NCI-H1105 (cell line): ENCODE measurements at places on chromosomes 2 and 18.

- DNase-seq: no peak
Observed at GRCh38 chr2:202148515-202149154, 75.6 kb downstream of the KIAA2012 start.

DNA sequence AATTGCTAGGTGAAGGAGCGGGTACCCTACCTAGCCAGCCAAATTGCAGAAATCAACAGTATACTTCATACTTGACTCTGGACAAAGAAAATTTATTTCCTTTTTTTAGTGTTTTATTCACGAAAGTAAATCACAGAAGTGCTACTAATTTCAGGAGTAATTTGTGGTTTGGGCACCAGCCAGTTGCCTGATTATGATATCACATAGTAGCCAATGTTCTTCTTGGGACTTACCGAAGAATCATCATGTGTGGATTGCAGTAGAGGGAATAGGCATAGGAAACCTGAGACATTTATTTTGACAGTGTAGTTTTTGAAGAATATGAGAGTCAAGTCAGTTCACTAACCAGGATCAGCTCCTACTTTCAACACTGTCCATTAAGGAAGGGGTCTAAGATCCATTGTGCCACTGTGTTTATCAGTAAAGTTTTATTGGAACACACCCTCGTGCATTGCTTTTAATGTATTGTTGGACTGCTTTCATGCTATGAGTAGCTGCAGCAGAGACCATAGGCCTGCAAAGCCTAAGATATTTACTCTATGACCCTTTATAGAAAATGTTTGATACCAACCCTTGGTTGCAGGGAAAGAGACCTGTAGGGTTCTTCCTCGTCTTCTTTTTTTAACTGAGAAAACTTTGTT lies 32.1 kb downstream of the TNFRSF11A start:
- no peak for DNase-seq

- DNase-seq: no peak
Observed at GRCh38 chr2:110172506-110172905, 32.3 kb downstream of the NPHP1 start.

GRCh38 chr2:17644997-17645720 lies 104.7 kb downstream of the VSNL1 start:
- DNase-seq: no peak

- no peak for DNase-seq
Observed at GRCh38 chr2:176167398-176167797, 10.3 kb downstream of the HOXD3 start.

- DNase-seq: no peak
Observed at GRCh38 chr18:35088921-35089320, 47.7 kb downstream of the MAPRE2 start.

- no peak for DNase-seq
Observed at GRCh38 chr18:47490882-47491281, 239.4 kb upstream of the SKOR2 start.

- DNase-seq: no peak
Observed at GRCh38 chr2:197179744-197180498, 130.7 kb downstream of the ANKRD44 start.

- no peak for DNase-seq
Observed at GRCh38 chr2:205713086-205713485, 30.8 kb downstream of the NRP2 start.

GRCh38 chr2:42220566-42220965 lies 51.4 kb downstream of the EML4 start:
- no peak for DNase-seq

DNA sequence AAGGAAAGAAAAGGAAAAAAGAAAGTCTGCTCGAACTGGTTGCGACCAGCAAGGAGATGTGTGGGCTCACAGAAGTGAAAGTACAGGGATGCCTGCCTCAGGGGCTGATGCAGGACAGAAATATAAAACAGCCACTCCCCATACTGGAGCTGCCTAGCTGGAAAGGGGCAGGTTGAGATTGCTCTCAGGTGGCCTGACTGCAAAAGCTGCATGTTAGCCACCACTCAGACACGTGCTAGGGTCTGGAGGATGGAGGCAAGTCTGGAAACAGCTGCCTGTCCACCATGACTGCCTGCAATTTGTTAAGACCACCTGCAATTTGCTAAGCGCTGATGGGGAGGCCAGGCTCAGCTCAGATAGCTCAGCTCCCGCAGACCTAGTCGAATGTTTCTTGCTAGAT lies 17.9 kb downstream of the B3GNT7 start:
- DNase-seq: no peak

GRCh38 chr2:30990176-30990575 lies 148.1 kb downstream of the GALNT14 start:
- no peak for DNase-seq

DNA sequence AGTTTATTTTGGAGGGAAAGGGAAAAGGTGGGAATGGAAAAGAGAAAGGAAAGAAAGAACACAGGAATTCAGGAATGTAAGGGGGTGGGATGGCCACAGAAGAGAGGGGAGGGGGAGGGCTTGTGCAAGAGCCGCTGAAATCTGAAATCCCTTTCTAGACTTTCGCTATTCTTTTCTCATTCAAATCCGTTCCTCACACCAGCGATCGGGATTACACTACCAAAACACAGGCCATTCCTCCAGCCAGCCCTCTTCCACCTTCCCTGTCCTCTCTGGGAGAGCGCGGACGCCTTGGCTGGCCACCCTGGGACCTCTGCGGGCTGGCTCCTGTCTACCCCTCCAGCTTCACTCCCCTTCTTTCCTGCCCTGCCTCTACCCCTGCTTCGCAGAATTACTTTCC lies 102.3 kb downstream of the CDCA7 start:
- no peak for DNase-seq

DNA sequence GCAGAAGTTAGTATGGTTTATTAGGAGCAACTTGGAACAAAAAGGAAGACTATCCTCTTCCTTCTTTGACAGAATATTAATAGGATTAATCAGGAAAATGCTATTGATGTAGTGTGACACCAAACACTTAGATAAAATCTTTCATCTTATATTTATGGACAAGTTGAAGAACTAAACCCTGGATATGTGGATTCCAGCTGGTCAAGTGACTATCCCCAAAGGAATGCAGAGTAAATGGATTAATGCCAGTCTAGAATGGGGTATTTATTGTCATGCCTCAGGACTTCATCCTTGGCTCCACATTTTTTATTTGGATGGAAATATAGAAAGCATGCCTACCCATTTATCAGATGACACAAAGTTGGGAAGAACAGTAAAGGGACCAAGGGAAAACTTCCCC lies 124.0 kb upstream of the TTC39C start:
- no peak for DNase-seq

DNA sequence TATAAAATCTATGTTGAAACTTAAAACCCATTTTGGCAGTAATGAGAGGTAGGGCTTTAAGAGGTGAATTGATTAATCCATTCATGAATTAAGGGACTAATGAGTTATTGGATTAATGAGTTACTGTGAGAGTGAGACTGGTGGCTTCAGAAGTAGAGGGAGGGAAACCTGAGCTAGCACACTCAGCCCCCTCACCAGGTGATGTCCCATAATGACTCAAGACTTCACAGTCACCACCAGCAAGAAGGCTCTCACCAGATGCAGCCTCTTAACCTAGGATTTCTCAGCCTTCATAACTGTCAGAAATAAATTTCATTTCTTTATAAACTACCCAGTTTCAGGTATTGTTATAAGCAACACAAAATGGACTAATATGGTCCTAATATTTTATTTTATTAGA lies 621.7 kb upstream of the ACVR2A start:
- DNase-seq: no peak

DNA sequence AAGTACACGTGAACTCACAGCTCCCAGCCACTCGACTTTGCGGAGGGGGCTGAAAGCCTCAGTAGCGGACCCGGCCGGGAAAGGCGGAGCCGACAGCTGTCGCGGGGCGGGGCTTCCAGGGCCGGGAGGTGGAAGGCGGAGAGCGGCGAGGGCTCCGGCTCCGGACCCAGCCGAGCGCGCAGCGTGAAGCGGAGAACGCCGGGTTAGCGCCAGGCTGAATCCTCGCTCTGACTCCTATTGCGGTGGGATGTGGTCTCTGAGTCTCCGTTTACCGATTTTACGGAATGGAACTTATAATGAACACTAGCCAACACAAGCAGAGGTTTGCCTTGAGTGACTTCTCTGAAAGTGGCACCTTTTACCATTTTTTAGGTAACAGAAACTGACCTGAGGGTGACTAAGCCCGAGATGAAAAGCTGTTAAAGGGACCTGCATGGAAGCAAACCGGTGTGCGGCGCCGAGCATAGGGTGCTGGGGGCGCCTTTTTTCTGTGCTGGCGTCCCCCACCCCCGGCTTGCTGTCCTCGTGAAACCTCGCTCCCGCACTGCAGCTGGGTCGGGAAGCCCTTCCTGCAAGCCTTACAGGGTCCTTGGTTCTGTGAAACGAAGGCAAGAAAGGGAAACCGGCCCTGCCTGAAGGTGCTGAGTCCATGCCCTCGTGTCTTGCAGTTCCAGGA lies 72.9 kb downstream of the EN1 start:
- DNase-seq: peak; percentile 68

DNA sequence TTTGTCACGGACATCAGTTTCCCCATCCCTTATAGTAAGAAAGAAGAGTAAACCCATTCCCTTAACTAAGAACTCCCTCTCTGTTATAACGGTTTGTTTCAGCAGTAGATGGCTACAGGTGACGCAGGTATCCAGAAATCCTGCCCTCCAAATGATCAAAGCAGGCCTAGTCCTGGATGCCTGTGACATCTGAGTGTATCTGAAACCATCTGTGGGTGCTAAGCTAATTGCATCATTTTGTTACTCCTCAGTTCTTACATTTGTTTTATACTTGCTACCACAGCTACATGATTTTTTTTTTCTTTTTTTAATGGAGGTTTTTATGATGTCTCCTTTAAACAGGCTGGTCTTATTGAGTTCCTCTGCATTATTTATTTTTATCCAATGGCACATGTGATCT lies 55.1 kb downstream of the AAK1 start:
- no peak for DNase-seq

- DNase-seq: no peak
Observed at GRCh38 chr2:102285368-102285767, 26.0 kb upstream of the IL1RL1 start.

DNA sequence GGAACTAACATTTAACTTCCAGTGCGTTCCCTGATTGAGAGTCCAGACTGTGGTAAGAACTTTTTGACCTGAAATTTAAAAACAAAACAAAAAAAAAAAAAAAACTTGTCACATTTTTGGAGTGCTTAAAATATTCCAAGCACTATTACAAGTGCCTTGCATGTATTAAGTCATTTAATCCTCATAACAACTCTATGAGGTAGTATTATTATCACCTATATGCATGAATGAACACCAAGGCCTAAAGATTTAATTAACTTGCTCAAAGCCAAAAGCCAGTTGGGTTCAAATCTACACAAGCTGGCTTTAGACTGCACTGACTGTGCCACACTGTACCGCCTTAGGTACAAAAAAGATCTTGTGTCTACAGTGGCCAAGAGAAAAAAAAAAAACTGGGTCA lies 35.2 kb downstream of the METTL4 start:
- DNase-seq: no peak

DNA sequence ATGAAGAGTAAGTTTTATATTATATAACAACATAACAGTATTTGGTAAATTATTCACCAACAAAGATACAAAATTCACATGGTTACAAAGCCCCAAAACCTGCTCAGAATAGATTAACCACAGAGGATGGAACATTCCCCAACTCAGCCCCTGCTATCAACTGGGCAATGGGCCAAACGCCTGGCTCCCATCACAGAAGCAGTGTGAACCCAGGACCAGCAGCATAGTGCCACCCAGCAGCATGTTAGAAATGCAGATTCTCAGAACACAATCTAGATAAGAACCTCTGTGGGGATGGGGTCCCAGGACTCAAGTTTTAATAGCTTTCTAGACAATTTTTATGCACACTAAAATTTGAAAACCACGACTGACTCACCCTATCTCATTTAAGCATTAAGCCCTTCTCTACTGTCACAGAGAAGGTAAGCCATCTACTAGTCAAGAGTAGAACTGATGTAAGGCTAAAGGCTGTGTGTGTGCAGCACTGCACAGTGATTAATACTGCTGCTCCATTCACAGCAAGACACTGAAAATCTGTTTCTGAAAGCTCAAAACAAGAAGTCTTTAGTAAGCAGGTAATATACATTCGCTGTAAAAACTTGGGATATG lies 15.2 kb downstream of the AFG3L2 start:
- no peak for DNase-seq

- DNase-seq: no peak
Observed at GRCh38 chr2:26640331-26640745, 828 bp downstream of the CIB4 start.

- no peak for DNase-seq
Observed at GRCh38 chr2:98771721-98772524, 41.0 kb upstream of the MGAT4A start.

- DNase-seq: no peak
Observed at GRCh38 chr2:199734651-199735050, 116.3 kb downstream of the FTCDNL1 start.

GRCh38 chr18:48084858-48085257 lies 154.4 kb upstream of the SMAD2 start:
- no peak for DNase-seq

- no peak for DNase-seq
Observed at GRCh38 chr2:240160291-240161086, 20.0 kb upstream of the OTOS start.

DNA sequence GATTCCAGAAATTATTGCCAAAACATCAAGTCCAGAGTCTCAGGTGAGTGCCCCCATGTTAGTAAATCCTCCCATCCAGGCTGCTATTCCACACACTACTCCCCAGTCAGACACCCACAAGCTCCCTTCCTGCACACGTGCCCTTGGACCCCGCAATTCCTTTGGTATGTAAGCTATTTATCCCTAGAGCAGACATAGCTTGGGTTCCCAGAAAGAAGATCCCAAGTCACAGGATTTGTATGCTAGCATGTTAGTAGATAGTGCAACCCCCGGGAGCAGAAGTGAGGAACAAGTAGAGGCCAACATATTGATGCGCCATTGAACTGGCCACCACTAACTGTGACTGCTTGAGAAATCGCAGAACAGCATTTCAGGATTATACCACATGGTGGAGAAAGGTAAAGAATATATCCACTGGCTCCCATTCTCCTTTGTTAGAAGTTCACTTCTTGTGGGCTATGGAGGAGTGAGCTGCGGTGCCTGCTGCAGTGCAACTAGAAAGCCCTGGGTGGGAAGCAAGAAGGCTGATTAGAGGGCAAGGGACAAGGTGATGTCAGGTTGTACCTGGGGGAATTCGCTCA lies 137.5 kb upstream of the CHAC2 start:
- no peak for DNase-seq
